ENCODE measurements at places on chromosomes 12 and 14.

GRCh38 chr12:55929306-55929791 is 1.6 kb upstream of the DGKA start:
- peak; percentile 66 for DNase-seq

DNA sequence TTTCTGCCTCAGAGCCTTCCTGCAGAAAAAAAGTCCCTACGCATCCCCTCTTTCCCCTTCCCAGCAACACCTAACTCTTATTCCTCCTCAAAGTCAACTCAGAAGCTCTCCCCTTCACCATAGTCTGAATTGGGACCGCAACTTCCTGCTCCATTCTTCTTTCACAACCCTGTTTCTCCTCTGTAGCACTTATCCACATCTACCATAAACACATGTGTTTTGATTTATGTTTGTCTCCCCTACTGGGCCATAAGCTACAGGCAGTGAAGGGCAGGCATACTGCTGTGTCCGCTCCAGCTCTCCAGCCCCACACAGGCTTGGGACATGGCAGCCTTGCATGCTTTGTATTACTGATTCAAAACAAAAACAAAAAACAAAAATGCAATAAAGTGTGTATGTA is 5.9 kb downstream of the SDR9C7 start:
- no peak for DNase-seq

GRCh38 chr12:19575337-19576243 is 136.3 kb downstream of the AEBP2 start:
- no peak for DNase-seq

DNA sequence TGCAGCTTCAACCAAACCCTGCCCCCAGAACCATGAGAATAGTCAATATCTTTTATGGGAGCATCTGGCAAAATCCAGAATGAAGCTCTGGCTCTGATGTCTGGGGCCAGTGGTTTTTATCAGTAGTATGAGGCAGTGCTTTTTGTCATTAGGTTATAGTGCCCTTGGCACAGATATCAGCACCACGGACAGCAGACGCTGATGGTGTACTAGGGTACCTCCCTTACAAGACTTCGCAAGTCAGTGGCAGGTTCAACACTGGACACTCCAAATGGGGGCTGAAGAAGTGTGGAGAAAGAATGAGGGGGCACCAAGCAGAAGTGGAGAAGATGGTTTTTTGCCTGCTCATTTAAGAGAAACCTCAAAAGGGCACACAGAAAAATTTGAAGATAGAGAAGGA is 68.2 kb upstream of the E2F7 start:
- DNase-seq = no peak

GRCh38 chr12:66589095-66589494 is 89.8 kb downstream of the GRIP1 start:
- DNase-seq = no peak

DNA sequence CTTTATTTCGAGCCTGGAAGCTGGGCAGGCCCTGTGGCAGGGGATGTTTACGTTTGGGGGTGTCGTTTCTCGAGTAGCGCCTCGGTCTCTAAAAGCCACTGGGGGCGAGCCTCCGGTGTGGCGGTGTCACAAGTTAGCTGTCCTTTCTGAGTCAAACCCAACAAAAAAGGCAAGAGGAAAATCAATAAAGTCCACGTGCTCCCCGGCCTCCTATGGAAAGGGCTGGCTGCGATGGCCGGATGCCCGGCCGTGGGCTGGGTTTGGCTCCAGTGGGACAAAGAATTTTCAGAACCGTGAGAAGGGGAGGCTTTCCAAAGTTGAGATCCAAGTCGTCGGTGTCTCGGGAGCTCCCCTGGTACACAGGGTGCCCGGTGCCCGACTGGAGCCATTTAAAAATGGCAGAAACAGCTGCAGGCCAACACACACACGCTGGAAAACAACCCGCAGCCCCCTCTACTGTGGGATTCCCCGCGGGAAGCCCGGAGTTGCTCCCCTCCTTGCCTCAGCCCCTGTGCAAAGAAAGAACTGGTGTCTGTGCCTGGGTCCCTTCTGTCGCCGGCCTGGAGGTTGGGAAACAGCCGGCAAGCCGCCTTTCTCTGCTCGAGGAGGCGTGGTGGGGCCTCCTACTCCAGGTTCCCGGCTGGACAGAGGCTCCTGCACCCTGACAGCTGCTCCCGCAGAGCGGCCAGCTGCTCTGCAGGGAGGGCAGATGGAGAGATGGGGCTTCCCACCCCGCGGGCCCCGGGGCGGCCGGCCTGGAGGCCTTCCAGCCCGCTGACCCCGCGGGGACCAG is 1.9 kb downstream of the BCL7A start:
- no peak for DNase-seq

- DNase-seq = no peak
Observed at GRCh38 chr12:131463174-131463573, 247.7 kb upstream of the SFSWAP start.

DNA sequence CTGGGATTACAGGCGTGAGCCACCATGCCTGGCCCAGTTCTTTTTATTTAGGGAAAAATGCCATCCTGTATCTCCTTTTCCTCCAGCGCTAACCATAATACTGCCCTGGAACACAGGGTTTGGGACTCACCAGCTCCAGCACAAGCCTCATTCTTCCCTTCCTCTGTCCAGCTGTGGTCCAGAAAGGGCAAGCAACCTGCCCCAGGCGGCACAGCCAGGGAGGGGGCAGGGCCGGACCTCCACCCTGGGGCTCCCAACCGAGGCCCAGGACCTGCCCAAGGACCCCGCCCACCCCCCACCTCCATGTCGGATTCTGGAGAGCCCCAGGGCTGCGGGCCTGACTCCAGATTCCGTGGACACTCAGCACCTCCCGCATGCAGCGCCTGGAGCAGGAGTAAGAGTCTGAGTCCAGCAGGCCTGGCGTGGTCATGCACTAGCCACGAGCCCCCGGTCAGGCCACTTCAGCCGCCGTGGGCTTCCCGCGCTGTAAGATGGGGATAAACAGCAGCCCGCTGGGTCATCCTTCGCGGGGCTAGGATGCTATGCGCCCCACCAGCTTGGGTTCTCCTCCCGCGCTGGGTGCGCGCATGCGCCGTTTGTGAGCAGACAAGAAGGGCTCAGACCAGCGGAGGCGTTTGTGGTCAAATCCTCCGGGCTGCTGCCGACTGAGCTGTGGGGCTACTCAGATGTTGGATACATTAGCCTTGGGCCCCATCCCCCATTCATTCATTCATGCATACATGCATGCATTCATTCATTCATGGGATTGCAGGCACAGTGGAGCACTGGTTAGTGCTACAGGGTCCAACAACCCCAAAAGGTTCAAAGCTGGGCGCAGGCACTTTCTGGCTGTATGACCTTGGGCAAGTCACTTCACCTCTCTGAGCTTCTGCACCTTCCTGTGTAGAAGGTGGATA is 16.3 kb downstream of the TMEM119 start:
- DNase-seq = no peak

GRCh38 chr12:59282999-59283398 is 312.8 kb upstream of the SLC16A7 start:
- no peak for DNase-seq

GRCh38 chr14:68513137-68513536 is 279.7 kb downstream of the ZFP36L1 start:
- no peak for DNase-seq

DNA sequence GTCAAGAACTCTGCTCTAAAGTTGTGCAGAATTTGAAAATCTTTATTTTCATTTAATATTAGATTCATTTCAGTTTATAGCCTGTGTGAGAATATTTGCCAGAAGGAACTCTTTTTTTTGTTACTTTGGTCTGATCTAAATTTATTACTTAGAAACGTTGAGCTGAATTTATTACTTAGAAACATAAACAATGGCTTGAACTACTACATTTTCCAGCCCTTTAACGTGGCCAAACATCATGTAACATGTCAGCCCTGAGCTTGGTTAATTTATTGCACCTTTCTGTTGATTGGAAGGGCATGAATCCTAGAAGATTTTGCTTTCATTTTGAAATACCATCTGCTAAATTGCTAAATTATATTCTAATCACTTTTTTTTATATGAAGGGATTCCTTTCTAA is 241.4 kb downstream of the TMEM117 start:
- DNase-seq = no peak

DNA sequence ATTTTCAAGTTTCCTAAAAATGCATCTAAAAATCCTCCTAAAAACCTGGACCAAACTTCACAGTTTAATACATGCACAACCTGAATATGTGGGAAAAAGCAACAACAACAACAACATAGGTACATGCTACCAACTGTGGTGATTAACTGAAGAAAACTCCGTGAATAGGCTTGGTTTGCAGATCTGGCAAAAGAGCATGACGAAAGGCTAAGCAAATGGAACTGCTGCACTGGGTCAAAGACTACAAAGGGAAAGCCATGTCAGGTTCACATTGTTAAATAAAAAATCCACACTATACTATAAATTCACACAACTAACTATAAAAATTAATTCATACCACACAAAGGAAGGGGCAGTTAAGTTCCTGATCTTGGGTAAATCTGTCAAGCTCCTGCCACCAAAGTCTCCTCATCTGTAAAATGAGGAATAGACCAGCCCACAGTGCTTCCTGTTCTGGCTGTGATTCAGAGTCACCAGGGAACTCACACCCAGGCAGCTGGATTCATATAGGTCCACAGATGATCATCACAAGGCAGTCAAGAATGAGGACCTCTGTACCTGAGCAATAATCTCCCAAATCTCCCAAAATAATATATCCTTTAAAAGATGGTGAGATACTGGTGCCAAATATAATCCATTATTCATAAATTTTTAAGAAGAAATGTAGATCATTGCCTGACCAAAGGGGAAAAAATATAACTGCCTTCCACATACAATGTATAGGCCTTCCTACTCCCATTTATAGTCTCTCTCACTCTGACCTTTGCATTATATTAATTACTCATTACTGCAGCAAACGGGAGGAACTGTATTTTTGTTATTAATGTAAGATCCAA is 7.0 kb downstream of the CORO1C start:
- DNase-seq = no peak

GRCh38 chr12:81208187-81208911 is 130.5 kb downstream of the ACSS3 start:
- DNase-seq = no peak

DNA sequence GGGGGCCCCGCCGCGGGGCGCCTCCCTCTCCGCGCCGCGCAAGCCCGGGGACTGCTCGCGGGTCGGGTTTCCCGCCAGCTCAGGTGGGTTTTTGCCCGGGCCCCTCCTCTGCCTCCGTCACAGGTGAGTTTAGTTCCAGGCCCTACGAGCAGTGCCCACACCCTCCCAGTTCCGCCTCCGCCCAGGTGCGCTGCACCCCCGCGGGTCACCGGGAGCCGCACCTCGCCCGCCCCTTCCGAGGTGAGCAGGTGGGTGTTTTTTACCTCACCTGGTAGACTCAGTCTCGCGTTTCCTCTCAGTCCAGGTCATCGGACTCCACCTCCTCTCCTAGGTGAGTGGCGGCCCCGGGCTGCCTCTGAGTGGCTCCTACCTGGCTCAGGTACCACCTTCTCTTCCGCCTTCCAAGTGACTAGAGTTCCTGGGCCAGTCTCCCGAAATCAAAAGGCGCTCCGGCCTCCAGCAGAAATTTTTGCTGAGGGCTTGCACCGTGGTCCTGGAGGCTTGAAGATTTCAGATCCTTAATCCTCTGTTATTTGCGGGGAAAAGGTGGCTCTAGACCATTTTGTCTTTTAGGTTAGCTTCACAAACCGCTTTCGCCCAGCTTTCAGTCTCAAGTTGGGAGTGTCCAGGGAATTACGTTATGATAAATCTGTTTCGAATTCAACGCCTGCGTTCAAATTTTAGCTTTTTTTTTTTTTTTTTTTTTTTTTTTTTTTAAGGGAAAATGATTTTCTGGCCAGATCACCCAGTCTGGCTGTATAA is at the start of gene TMEM30B:
Gene TMEM30B (minus strand): TSS at position 153 of the 762 bp plus-strand sequence. CDS start 191 bp downstream, outside the sequence.
- peak; percentile 22 for DNase-seq

DNA sequence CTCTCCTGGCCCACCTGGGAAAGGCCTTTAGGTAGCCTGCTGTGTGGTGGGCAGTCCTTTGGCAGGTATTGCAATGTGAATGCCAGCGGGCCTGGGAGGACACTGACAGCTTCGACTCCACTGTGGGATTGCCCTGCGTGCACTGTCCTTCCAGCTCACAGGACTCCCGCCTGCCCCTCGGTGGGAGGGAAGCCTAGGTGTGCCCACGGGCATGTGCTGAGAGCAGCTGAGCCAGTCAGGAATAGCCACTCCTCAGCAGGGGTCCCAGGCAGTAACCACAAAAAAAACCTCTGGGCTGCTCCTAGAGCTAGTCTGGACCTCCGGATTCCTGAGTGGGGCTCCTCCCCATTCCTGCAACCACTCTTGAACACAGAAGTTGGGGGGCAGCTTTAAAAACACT is 278.2 kb downstream of the FOXN3 start:
- no peak for DNase-seq

DNA sequence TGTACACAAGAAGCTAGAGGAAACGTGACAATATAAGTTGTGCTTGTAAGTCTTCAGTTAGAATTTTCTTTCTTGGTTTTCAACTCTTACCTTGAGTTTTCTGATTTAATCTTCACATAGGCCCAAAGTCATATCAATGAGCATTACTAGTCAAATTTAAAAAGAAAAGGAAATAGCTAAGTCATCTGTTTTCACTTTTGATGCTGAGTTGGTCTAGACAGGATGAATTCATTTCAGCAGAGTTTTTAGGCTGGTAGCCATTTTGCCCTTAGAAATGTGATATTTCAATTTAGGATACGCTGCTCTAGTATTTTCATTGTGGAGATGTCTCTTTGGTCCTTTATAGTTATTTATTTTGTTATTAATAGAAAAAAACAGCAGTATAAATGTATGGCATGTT is 44.6 kb upstream of the KRAS start:
- no peak for DNase-seq

DNA sequence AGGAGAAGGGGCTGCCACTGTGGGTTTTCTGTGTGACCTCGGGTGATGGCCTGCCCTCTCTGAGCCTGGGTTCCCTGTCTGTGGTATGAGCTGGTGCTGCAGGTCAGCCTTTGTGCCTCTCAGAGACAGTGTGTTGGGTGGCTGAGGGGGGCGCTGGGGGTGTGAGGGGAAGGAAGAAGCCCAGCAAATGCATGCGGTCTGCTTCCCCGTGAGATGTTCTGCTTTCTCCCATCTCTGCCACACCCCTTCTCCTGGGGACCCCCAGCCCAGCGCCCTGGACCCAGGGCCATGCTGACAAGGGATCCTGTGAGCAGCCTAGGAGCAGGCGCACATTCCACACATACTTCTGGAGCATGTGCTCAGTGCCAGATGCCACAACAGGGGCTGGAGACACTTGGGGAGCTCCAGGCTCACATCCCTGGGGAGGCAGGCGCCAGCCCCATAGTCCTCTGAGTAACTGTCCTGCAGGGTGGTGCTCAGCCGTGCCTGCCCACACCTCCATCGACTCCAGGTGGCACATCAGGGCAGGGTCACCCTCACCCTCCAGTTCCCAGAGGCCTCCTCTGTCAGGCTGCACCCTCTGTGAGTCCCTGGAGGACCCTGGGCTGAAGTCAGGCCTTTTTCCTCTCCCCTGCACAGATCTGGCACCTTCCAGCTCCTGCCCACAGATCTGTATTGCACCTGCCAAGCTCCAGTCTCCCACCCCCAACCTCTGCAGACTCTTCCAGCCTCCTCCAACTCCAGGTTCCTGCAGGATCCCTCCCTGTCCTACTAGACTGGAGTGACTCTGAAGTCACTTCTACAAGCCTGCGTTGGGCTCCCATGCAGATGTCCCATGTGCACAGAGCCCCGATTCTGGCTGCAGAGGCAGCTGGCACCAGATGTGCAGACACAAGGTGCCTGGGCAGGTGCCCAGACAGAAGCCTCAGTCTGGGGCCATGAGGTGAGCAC is 205.6 kb downstream of the KIF26A start:
- no peak for DNase-seq

Data from stimulated activated CD8-positive, alpha-beta memory T cell treated with anti-CD3 and anti-CD28 coated beads, Interleukin-12 subunit alpha, Interleukin-12 subunit beta, amount 100 ng/mL, for 4 hours (primary cell).